ENCODE measurements at places on chromosomes 6 and 20.

DNA sequence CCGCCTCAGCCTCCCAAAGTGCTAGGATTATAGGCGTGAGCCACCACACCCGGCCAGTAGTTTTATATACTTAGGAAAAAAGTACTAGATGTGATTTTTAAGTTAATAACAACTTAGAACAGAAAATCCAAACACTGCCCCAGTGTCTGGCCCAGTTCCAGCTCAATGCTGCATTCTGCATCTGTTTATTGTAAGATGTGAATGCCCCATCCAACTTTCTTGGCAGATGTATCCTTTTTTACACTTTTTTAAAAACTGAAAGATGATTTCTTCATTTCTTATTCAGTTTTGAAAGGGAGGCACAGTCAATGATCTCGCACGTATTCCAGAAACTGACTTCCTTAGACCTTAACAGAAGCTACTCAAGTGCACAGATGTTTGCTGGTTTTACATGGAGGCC lies 85.6 kb upstream of the SRSF6 start:
- DNase-seq = no peak

- no peak for DNase-seq
Measured at GRCh38 chr6:36094238-36094637, 36.1 kb upstream of the MAPK13 start.

GRCh38 chr6:158569036-158569435 lies 9.1 kb downstream of the TMEM181 start:
- no peak for DNase-seq

- DNase-seq = no peak
Measured at GRCh38 chr20:11008444-11009033, 334.7 kb upstream of the JAG1 start.

DNA sequence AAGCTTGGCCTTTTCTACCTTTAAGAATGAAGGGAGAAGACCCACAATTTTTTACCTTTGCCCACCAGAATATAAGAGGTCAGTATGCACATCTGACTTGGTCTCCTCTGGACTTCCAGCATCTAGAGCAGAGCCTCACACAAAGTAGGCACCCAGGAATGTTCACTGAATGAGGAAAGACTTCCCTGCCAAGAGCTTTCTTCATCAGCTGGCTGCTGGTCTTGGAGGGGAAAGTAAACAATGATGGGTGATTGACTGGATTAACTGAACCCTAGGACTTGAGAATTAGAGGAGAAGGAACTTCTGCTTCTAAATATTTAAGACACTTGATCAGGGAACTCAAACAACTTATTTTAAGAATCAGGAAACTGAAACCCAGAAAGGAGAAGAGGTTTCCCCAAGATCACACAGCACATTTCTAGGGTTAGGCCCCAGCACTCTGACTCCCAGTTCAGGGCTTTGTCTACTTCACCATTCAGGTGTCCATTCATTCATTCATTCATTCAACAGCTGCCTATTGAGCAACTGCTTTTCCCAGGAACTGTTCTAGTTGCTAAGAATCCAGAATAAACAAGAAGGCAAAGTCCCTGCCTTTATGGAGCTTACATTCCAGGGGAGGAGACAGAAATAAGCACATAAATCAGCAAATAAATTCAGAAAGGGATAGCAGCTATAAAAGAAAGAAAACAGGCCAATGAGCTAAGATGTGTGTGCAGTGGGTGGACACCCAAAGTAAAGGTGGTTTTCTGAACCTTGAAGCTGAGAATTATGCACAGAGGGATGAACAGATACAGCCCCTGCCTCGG lies 216.9 kb upstream of the LRFN2 start:
- DNase-seq = no peak

All from effector memory CD8-positive, alpha-beta T cell (primary cell).